ENCODE measurements at places on chromosomes 2 and 18.

- no peak for DNase-seq
Measured at GRCh38 chr18:76989647-76990190, 142.9 kb downstream of the MBP start.

GRCh38 chr18:26470011-26470637, 78.2 kb downstream of the KCTD1 start:
- DNase-seq = peak; percentile 48

- no peak for DNase-seq
Measured at GRCh38 chr2:208366215-208367127, 40.1 kb upstream of the PTH2R start.

DNA sequence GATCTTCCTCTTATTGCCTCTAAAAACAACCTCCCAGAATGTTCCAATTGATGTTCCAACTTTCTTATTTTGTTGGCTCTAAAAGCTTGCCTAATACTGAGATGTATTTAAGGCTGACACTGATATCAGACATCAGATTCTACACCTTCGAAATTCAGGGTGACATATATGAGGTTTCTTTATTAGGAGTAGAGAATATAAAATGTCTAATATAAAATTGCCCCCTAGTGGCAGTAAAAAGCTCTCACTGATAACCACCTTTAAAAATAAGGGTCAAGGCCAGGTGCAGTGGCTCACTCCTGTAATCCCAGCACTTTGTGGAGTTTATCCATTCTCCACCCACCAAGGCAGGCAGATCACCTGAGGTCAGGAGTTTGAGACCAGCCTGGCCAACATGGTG, 789.7 kb upstream of the SLC39A10 start:
- DNase-seq = no peak

DNA sequence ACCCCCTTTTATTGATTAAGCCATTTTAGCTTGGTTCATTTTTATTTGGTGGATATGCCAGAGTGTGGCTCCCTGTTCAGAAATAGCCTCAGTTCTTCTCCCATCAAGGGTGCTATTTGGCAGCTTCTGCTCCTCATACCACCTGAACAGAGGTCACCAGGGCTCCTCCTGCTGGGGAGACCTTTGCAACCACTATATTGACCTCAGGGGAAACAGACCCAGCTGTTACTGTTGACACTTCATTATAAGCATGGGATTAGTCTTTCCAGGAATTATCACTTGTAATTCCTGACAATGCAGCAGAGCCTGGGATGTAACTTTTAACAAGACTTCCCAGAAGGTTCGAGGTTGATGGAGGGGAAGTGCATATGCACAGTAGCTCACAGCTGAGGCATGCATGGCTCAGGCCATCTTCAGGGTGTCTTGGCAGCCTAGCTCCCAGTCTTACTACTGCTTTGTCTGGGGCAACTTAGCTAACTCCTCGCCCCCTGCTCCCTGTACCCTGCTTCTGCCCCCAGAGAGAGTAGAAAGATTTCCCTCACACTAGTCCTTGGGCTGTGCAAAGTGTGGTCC, 239.4 kb upstream of the SPRED2 start:
- DNase-seq = no peak

- DNase-seq = no peak
Measured at GRCh38 chr2:120826716-120827410, 91.2 kb downstream of the GLI2 start.

DNA sequence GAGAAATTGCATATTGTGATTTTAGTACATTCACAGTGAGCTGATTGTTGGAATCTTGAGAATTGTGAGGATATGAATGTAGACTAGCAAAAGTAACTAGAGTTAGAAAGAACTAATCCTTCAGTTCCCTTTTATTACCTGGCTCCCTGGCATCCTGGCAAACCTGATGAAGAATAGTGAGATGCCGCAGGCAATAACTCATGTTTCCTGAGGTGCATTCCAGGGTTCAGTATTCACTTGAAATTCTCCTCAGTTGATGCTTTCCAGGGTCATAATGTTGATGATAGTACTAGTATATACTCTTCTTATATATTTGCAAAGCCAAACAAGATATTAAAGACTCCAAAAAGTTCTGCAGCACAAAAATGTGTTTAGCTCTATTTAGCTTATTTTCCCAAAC, 432.1 kb upstream of the CELF4 start:
- no peak for DNase-seq

DNA sequence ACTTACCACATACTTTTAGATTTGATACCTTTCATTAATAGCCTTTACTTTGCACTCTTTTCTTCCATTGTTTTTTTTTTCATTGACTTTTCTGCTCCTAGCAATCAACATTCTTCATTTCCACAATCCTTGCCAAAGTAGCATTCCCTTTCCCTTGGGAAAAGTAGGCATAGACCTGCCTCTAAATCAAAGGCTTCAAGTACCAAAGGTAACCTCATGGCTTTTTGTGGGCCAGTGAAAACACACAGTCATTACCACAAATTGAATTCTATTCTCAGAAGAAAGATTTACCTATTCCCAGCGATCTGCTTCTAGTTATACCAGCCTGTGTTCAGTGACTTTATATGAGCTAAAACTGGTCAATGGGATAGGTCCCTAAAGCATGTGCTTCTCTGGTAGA, 109.2 kb downstream of the SOCS6 start:
- DNase-seq = no peak

GRCh38 chr18:48948112-48949049, 2.4 kb downstream of the SMAD7 start:
- DNase-seq = peak; percentile 28

GRCh38 chr2:231565887-231566594, 26.6 kb upstream of the TEX44 start:
- no peak for DNase-seq

DNA sequence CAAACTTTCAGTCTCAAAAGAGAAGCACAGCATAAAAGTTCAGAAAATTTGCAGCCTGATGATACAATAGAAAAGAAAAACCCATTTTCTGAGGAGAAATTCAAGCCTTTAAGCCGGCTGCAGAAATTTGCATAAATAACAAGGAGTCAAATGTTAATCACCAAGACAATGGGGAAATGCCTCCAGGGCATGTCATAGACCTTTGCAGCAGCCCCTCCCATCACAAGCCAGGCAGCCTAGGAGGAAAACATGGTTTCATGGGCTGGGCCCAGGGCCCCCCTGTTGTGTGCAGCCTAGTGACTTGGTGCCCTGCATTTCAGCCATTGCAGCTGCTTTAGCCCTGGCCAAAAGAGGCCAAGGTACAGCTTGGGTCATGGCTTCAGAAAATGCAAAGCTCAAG, 54.1 kb upstream of the CAVIN2 start:
- DNase-seq = no peak
